NCI-H187 (cell line): ENCODE measurements at places on chromosomes 7 and 10.

- DNase-seq = no peak
Measured at GRCh38 chr10:88794731-88795130, 7.8 kb upstream of the LIPM start.

DNA sequence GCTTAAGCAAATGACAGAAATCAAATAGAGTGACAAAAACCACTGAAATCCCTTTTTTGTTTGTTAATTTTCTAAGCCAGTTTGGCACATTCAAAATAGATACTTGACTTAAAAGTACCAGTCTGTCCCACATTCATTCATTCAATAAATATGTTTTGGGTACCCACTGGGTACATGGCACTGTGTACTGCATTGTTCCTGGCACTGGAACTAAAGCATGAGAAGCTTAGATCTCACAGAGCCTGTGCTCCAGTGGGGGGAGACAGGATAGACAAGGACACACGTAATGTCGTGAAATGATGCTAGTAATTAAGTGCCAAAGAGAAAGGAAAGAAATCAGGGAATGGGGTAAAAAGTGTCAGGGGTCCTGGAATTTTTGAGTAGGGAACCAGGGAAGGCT is 13.0 kb downstream of the MTURN start:
- no peak for DNase-seq

GRCh38 chr10:130889240-130889639 is 422.3 kb downstream of the TCERG1L start:
- no peak for DNase-seq

DNA sequence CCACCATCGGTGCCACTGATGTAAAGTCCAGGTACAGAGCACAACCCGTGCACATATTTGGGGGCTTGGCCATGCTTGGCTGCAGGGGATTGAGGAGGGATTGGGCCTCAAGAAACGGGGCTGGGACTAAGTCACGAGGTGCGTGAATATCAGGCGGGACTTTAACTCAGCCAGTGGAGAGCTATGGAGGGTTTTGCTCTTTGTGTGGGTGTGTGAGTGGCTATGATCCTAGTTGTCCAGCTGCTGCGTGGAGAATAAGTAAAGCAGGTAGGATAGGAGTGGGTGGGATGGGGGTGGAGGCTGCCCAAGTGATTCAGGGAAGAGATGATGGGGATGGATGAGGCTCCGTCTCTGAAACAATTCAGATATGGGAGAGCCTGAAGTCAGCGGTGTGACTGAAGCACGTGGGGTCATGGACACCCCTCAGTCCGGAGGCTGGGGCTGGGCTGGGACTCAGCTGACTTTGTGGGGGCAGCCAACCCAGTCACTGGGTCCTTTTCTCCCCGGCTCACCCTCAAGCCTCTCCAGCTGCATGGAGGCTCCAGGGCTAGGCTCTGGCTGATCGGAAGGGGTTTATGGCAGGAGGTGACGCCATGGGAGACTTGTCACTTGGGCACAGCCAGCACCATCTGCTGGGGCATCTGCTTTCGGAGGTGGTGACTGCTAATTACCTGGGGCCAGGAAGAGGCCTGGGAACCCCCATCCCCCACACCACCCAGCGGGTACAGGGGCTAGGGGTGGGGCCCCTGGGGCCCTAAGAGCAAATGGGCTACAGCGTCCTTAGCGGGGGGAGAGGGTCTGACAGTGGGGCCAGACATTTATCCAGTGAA is 1.7 kb upstream of the LFNG start:
- DNase-seq = no peak

- DNase-seq = no peak
Measured at GRCh38 chr7:79149831-79150230, 303.6 kb downstream of the MAGI2 start.

DNA sequence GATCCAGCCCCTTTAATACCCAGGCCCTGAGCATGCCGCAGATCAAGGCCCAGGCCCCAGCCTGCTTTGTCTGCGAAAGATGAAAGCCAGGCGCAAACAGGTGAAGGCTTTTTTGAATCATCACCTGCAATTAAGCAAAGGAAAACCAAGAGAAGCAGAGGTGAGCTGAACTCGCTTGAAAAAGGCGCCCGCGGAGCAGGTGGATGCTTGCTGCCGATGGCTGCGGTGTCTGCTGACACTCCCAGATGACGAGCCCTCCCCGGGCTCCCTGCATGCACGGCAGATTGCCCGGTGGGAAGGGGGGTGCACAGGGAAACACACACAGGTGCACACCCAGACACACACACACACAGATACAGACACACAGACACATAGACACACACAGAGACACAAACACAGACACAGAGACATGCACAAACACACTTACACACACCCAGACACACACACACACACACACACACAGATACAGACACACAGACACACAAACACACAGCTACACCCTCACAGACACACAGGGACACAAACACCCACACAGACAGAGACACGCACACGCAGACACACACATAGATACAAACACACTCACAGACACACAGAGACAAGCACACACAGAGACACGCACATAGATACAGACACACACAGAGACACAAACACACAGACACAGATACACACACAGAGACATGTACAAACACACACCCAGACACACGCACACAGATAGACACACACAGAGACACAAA is 142.6 kb upstream of the RNF32 start:
- peak; percentile 66 for DNase-seq

- DNase-seq = no peak
Measured at GRCh38 chr7:81925530-81925929, 155.7 kb upstream of the HGF start.

DNA sequence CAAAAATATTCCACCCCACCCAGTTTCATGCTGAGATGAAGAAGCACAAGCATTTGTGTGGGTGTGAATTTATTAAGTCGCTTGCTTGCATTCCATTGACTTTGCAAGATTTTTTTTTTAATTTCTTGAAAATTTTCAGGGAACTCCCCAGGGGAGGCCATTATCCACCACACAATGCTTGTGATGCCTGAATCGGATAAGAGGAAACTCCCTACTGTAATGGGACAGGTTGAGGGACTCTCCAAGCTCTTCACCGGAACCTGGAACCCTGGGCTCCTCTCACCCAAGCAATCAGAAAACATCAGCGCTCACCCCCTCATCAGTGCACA is 153.6 kb upstream of the ZMIZ1 start:
- DNase-seq = no peak

GRCh38 chr7:115008465-115009114 is 86.7 kb downstream of the MDFIC start:
- DNase-seq = no peak

DNA sequence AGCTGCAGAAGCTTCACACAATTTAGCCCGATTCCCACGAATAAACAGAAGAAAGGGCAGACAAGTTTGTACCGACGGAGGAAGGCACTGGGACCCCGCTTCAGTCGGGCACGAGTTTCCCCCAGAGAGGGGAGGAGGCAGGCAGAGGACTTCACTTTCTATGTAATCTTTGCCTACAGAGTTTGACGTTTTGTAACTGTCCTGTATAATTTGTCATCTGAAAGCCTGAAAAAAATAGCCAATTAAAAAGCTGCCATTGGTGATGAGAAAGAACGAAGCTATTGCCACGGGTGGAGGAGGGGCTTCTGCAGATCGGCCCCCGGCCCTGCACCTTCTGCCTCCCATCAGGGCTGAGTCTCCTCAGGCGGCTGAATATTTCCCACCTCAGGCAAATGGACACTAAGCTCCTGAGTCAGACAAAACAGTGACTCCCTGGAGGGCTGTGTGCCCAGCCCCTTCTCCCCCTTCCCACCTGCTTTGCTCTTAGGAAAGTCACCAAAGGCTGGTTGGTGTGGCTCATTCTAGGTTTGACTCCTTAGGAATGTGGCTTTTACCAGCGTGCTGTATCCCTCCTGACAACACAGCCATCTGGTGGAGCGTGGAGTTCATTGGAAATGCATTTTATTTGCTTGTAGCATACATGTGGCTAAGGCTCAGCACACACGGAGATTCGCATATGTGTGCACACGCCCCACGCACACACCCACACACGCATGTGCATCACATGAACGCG is 117.4 kb downstream of the VIPR2 start:
- DNase-seq = no peak

- no peak for DNase-seq
Measured at GRCh38 chr10:127402596-127403409, 146.3 kb upstream of the NPS start.

- DNase-seq = no peak
Measured at GRCh38 chr7:85030893-85031292, 156.0 kb downstream of the SEMA3D start.

DNA sequence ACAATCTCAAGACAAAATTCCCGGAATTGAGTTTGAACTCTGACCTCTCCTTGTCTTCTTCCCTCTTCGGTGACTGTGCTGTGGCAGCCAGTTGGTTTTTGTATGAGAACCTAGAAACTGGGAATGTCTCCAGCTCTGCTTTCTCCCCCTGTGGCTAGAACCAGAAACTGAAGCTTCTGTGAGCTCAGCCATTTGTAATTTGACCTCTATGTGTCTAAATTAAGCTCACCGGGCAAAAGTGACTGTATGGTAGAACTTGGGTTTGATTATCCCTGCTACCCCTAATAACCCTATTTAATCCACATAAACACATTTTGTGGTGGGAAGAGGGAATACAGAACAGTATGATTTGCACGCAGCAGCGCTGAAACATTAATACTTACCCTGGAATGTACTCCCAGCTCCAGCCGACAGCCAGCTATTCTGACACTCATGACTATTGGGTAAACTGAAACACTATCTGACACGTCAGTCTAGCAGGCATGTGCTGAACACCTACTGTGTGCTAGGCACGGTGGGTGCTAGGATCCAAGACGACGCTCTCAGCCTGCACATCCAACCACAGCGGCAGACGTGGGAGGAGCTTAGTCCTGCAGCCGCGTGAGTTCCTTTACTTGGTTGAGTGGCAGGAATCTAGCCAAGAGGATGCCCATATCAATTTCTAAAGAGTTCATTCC is 324.8 kb downstream of the SFMBT2 start:
- no peak for DNase-seq

GRCh38 chr7:142513178-142513955 is 235.9 kb upstream of the PRSS1 start:
- DNase-seq = no peak

DNA sequence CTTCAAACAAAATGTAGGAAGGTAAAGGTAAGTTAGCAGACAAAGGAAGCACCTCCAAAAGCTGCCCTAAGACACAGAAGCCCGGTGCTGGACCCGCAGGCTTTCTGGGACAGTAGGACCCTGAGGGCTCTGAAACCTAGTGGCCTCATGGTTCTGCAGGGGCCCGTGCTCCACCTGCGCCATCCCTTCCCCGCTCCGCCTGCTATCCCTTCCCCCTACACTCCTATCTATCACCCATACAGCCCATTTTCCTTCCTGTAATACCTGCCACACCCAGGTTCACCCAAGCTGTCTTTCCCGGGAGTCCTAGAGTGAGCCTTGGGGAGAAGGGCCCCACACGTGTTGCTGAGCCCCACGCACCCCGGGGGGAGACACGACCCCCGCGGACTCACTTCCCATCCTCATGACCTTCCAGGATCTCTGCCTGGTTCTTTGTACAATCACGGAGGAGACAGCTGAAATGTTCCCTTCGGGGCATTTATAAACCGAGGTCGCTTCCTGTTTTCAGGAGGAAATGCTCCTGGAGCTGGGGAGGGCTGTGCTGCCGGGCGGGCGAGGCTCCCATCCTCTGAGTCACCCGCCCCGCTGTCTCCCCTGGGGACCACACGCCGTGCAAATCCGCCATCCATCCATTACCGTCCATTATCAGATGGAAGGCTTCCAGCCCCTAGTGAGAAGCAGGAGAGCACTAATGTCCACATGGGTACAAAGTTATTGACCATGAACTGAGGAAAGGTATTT is 251.7 kb upstream of the PITRM1 start:
- DNase-seq = no peak

DNA sequence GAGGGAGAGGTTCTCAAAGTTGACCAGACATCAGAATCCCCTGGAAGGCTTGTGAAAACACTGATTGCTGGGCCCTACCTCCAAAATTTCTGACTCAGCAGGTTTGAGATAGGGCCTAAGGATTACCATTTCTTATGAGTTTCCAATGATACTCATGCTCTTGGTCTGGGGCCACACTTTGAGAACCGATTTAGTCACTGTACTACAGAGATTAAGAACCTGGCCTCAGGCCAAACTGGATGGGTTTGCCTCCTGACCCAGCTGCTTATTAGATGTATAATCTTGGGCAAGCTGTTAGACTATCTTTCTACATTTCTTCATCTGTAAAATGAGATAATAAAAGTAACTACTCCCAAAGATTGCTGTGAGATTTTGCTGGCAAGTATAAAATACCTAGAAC is 77.1 kb upstream of the SCIN start:
- DNase-seq = no peak

GRCh38 chr10:61589547-61590243 is 73.0 kb upstream of the CABCOCO1 start:
- no peak for DNase-seq

- no peak for DNase-seq
Measured at GRCh38 chr7:452226-452751, 67.4 kb downstream of the PDGFA start.

DNA sequence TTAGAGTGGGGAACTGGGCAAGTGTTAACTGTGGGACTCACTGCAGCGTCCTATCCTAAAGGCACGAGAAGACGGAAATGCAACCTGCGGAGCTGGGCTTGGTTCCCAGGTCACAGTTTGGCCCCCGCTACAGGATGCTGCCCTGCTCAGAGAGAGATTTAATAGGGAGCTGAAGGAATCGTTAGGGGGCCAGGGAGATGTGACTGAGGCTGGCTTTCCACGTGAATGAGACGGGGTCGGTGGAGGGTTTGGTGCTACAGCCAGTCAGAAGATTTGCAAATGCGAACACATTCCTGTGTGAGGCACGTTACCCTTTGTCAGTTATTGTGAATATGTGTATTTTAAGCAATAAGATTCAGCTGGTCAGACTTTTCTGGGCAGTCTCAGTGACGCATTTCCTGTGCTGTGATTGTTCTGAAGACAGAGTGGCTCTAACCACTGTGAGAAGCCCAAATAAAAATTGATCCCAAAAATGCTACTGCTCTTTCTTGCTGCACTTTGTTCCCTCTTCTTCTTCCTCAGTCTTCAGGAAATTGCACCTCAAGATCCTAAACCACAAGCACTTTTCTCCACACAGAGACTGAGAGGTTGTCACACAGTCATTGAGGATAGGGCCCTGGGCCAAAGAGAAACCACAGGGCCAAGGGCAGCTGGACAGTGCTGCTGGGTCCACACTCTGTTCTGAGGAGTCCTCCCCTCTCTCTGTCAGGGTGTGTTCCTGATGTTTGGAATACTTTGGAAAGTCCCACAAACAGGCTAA is 21.2 kb downstream of the CYP17A1 start:
- DNase-seq = no peak

DNA sequence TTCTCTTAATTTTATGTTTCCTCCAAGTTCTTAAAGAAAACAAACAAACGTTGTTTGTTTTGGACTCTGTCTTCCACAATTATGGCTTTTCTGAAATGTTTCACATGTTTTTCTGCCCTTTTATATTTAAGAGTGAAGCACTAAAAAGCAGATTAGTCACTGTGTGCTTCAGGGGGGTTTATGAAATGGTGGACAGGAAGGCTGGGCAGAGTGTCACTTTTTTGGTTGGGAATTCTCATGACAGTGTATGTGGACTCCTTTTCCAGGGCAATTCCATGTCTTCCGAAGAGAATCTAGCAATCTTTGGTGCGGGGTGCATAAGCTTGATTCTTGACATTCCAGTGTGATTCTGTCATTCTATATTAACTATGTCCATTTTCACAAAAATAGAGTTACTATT is 669.4 kb downstream of the PARD3 start:
- no peak for DNase-seq

- no peak for DNase-seq
Measured at GRCh38 chr10:116096526-116096925, 176.5 kb downstream of the GFRA1 start.
